AG10803 (cell line): ENCODE measurements at places on chromosomes 2 and 18.

DNA sequence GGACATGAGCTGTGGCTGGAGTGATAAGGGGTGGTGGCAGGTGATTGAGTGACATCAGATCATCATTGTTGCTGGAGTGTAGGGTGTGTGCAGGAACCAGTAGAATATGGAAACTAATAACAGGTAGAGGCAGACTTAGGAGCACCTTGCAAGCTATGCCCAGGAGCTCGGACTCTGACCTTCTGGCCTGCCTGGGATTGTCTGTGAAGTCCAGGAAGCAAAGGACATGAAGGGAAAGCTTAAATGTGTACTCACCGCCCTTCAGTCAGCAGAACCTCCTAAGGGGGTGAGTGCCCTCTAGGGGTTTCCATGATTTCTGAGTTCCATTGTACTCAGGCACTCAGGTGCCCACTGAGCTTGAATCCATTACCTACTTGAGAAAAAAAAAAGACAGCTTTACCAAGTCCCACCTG is 104.2 kb downstream of the CRIM1 start:
- DNase-seq, result peak; percentile 48

DNA sequence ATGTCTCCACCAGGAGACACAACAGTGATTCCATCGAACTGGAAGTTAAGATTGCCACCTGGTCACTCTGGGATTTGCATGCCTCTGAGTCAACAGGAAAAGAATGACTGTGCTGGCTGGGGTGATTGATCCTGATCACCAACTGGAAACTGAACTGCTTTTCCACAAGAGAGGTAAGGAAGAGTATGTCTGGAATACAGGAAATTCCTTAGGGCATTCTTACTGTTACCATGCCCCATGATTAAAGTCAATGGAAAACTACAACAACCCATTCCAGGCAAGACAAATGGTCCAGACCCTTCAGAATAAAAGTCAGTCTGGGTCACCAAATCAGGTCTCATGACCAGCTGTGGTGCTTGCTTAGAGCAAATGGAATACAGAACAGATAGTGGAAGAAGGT is 12.0 kb upstream of the DDX1 start:
- DNase-seq, result peak; percentile 22

DNA sequence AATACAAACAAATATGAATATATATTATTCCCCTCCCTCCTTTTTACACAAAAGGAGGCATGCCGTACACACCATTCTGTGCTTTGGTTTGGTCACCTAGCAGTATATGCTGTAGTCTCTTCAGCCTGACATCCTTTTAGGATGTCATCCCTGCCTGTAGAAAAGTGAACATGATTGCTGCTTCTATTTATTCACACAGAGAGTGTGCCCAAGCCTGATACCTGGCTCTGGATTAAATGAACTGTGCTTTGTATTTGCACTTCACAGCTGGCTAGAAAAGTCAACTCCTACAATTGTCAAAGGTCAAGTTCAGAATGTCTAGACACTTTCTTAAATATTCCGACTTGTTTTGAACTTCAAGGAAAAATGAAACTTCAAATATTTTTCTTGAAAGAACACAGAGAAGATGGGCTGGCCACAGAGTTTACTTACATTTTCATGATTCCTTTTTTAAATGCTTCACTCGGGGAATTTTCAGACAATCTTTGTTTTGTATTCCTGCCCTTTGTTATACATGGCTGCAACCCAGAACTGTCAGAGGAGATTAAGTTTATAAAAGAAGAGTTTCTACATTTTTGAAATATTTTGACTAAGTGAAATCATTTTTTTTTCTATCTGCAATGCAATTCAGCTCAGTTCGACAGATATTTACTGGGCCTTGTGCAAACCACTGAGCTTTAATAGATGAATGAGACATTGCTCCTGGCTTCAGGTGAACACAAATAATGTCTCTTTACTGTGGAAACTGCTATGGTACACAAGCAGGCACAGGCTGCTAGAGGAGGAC is 33.5 kb downstream of the DAPL1 start:
- peak; percentile 73 for DNase-seq

GRCh38 chr18:75984853-75985252 is 510.2 kb downstream of the ZNF516 start:
- DNase-seq, result no peak

- DNase-seq, result no peak
These were observed 262.1 kb downstream of the PTGR3 start for GRCh38 chr18:74946646-74947375.

DNA sequence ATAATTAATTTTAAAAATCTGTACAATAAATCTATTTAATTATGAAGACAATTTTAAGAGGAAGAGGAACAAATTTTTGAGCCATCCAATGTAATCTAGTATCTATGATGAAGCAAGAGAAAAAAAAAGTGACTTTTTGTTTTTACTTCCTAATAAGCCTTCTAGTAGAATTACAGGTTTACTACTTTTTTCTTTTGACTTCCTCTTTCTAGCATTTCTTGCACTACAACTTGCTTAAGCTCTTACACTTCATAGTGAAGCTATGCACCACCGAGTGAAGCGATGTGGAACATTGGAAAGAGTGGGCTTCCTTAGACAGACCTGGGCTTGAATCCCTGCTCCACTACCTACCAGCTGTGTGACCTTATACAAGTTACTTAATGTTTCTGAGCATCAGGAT is 2.1 kb downstream of the SERPINB2 start:
- no peak for DNase-seq

DNA sequence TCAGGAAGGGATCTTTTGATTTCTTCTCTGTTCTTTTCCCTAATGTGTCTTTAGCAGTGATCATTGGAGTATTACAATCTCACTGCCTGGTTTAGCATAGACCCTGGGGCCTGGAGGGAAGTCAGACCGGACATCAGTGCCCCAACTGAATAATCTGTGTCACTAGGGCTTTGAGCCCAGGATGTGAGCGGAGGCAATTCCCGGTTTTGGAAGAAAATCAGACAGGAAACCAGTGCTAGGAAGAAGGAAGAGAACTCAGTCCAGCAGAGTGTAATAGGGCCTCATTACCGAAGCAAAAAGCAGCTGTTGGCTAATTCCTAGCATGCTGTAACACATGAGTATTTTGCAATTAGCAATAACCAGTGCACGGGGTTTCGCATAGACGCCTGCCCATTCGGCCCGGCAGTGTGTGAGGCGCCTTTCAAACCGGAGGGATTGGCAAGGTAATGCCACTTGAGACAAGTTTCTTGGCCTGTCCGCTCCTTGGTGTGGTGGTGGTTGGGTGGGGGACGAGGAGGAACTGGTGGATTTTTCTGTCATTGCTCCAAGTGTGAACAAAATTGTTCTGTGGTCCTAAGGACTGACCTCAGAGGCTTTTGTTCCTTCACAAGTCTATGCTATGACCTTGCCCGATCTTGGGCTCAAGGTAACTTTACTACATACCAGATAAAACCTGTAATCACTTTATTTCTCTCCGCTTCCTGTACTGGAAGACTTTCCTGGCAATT is 2.8 kb downstream of the FOSL2 start:
- DNase-seq, result peak; percentile 94

DNA sequence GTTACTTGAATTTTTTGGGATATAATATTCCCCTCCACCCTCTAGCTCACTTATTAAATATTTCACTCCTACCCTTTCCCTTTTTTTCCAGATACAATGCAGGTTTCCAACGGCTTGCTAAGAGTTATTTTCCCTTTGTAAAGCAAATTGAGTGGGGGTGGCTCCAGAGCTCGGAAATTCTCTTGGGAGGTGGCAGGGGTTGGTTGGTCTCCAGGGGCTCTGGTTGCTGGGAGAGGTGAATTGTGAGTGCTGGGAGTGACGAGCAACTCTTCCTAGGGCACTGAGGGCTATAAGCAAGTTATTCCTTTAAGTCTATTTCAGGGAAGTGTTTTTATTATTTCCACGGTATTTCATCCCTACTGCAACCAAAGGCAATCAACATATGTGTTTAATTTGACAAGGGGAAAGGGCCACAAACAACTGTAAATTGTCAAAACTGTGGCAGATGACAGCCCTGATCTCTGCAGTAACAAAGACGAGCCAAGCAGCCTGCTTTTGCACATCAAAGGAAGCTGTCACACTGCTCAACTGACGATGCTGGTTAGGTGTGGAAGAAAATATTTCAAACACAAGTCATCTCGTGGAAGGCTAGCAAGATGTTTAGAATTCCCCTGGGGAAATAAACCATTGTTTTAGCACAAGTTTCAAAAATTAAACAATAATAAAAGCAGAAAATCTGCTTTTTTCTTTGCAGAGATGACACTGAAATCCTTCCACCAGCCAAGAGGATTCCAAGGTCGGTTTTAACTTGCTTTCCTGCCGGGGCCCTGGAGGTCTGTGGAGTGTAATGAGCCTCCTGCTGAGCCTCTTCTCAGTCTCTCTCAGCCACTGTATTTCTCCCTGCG is 34.8 kb upstream of the ASXL2 start:
- DNase-seq, result peak; percentile 67

- DNase-seq, result no peak
These were observed 2.8 kb upstream of the ECEL1 start for GRCh38 chr2:232490221-232491138.

DNA sequence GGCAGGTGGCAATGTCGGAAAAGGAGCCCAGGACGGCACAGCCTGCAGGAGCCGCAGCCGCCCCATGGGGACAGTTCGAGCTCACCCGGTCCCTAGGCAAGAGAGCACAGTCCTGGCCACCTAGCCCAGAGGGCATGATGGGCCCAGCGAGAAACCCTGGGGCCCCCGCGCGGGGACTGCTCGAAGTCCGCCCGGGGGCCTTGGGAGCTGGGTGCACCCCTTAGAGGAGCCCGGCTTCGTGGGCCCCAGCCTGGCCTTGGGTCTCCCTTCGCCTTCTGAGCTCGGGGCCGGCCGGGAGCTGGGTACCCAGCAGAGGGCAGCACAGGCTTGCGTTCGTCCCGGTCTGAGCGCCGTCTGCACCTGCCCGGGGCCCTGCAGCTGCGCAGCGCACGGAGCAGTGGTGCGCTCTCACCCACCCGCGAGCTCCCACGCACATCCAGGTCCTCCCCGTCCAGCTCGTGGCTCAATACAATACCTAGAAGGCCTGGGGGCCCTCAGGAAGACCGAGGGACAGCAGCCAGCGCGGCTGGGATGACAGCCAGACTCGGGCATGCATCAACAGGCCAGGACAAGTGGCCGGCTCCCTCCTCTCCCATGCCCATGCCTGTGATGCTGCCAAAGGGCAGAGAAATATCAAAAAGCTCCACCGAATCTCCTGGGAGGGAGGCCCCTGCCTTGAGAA is 96.2 kb upstream of the ZNF532 start:
- peak; percentile 44 for DNase-seq

- DNase-seq, result no peak
These were observed 3.0 kb downstream of the BOLL start for GRCh38 chr2:197782126-197782525.

GRCh38 chr2:240412211-240412861 is 23.1 kb upstream of the GPC1 start:
- no peak for DNase-seq

DNA sequence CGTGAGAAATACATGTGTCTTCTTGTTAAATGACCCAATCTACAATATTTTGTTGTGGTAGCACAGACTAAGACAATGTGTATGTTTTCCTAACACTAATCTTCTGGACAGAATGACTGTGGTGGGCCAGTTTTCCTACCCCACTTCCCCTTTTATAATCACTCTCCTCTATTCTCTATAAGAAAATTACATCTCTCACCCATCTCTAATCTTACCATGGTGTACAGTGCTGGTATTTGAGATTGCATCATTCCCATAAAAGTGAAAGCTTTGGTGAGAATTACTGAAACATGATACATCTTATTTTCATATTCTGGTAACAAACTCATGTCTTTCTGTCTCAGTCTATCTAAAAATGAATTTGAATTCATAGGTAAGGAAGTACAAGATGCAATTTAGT is 40.5 kb downstream of the CAVIN2 start:
- peak; percentile 18 for DNase-seq

- no peak for DNase-seq
These were observed 879.0 kb downstream of the CBLN2 start for GRCh38 chr18:71665131-71665530.

DNA sequence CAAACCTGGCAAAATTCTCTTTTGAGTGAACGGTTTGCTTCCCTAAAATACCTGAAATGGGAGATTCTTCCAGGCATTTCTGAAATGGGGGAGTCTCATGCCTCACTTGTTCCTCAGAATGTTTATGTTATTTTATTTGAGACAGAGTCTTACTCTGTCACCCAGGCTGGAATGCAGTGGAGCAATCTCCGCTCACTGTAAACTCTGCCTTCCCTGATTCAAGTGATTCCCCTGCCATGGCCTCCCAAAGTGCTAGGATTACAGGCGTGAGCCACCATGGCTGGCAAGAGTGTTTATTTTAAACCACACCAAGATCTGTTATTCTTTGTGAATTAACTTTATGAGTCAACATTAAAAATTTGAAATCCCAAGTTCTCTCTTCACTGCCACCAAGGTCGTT is 6.4 kb upstream of the FHL2 start:
- DNase-seq, result peak; percentile 75

GRCh38 chr2:103132536-103133217 is 370.8 kb downstream of the TMEM182 start:
- no peak for DNase-seq

DNA sequence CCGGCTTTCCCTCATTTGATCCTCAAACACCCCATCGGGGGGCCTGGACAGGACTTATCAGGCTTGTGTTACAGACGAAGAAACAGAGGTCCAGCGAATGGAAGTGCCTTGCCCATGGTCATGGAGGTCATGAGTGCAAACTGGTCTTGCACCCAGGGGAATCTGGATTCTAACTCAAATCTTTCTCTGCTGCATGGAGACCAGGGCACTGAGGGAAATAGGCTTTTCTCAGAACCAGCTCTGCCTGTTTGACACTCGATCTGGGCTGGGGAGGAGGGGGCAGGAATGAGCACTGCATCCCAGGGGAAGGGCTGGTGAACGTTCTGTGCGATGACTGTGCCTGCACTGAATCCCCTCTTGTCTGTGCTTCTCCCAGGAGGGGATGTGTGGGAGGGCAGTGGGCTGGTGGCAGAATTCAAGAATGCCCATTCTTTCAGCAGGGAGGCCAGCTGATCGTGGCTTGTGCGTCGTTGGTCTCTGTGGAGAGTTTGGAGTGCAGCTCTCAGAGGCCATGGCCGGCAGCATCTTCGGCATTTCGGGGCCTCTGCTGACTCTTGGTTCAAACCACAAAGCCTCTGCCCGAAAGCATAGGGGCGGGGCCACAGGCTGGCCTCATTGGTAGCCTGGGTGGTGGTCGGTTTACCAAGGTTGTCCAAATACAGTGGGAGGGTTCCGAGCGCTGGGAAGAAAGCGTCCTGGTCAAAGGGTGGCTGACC is 171.6 kb downstream of the DDX1 start:
- no peak for DNase-seq

DNA sequence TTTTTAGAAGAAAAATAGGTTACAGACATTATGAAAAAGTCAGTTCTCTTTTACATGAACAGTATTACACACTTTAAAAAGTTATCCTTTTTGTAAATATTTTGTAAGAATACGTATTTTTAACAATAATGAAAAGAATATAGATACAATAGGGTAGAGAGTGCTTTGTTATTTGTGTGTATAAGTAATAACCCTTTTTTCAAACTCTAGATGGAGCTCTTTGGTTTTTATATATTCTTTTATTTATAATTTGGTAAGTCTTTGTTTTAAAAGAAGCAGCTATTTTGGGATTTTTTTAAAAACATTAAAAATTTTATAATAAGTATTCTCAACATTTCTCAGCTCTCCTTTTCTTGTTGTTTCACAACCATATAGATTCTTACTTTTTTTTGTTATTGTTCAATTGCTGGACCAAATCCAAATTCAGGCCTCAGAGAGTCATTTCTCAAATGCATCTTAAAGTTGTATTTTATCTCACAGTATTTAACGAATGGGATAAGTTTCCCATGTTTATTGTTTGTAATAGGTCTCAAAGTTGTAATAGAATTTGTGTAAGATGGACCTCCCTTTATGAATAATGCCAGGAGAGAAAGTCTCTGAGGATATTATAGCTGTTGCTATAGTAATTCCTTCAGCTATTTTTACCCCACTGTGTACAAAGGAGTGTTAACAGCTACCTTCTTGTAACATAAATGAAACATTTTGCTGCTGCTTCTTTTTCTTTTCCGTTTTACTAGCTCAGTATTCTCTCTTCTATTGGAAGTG is 46.4 kb downstream of the ACYP2 start:
- DNase-seq, result no peak
